ENCODE measurements at places on chromosomes 6 and 20. TPM values are rescaled to one million over a fixed set of nuclear protein-coding genes. Genes with fewer than 3 reads are reported as not detected.

GRCh38 chr6:157064502-157064901 lies 258.8 kb downstream of the TMEM242 start:
- DNase-seq = no peak
- H3K27me3 ChIP-seq = no peaks in the 10 kb centered on the region
- peaks cover 44% of the 10 kb centered on the region for H3K4me1 ChIP-seq

DNA sequence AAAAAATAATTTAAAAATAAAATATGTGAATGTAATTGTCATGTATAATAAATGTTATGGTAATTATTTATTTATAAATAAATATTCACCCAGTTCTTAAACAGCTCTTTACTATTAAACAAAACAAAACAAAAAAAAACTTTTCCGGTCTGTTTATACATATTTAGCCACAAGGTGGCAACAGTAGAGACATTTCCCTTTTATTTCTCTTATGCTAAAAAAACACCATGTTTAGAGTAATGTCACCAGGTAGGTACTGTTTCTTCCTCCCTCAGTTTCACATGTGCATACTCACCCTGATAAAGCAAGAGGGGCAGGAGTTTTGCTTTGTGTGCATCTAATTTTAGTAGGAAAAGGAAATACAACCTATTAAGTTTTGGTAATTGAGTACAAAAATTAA lies 610.4 kb upstream of the IMPG1 start:
- H3K27me3 ChIP-seq = no peaks in the 10 kb centered on the region
- H3K4me1 ChIP-seq = peaks cover 39% of the 10 kb centered on the region

DNA sequence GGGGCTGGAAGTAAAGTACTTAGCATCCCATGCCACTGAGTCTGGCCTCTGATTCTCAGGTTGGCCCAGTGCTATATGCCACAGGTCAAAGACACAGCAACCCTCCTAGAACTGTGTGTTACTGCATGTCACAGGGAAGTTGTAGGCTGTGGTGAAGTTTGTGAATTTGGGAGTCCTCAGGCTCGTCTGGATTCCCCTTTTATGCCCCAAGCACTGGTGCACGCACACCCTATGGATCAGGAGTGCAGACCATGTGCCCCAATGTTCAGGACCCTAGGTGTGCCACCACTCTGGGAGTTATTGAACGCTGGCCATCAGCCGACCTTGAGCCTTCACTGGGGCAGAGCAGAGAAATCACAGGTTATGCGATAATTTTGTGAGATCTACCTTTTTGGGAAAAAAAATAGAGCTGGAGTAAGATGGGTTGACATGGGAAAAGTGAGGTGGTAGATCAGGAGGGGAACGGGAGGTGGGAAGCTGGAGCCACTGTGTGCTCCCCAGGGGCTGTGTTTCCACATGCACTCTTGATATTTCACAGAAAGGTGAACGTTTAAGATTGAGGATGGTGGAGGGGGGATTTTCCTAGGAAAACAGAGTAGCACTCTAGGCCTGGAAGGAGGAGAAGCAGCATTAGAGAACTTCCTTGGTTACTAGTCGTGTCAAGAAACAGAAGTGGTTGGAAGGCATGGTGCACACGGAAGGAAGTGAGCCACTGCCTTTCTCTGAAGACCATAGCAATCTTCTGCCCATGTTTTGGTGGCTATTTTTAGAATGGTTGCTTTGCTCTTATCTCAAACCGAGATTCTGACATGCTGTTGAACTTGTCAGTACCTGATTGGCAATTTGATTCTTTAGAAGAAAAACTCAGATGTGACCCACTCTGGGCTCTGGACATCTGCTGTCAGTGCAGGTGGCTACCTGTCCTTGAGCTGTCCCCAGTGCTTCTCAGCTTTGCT lies 44.1 kb downstream of the DUSP22 start:
- H3K36me3 ChIP-seq = peaks cover 44% of the 10 kb centered on the region
- H3K4me1 ChIP-seq = no peaks in the 10 kb centered on the region
- H3K27me3 ChIP-seq = peaks cover 7% of the 10 kb centered on the region
- H3K4me3 ChIP-seq = no peak overlapping the region
- DNase-seq = no peak

- peak overlapping the region; percentile 16 for H3K27ac ChIP-seq
- peaks cover 22% of the 10 kb centered on the region for H3K4me1 ChIP-seq
- H3K4me3 ChIP-seq = no peak overlapping the region
- no peaks in the 10 kb centered on the region for H3K27me3 ChIP-seq
Measured at GRCh38 chr6:98056955-98057354, 773.9 kb upstream of the MMS22L start.

DNA sequence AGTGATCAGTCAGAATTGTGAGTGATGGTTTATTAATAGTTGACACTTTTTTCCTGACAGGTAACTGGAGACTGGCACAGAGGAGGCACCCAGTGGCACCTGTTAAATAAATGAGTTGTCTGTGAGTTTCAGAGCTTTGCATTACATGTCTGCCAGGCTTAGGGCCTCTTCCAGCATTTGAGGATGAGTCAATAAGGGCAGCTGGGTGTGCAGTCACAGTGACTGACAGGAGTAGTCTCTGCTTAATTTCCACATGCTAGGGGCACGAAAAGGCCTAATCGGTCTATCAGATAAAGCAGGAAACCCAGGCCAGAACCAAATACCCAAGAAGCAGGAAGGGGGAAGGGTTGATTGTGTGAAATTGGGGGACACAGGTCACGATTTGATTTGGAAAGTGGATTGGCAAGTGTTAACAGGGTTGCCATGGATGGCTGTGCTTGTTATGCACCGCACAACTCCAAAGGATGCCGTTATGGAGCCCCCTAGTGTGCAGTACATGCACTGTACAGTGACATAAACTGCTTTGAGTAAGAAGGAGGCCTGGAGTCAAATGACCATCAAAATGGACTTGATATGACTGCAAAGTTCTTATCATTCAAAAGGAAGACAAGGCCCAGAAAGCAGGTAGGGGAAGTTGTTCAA lies 111.9 kb upstream of the GGTLC1 start:
- no peaks in the 10 kb centered on the region for H3K36me3 ChIP-seq
- H3K27me3 ChIP-seq = peaks cover 3% of the 10 kb centered on the region
- peaks cover 15% of the 10 kb centered on the region for H3K4me1 ChIP-seq
- H3K27ac ChIP-seq = no peak overlapping the region

GRCh38 chr20:32362901-32363364 lies 4.8 kb downstream of the ASXL1 start:
- H3K36me3 ChIP-seq = peaks cover 2% of the 10 kb centered on the region
- H3K27me3 ChIP-seq = peaks cover 74% of the 10 kb centered on the region
- H3K4me3 ChIP-seq = no peak overlapping the region
- peaks cover 7% of the 10 kb centered on the region for H3K4me1 ChIP-seq
- no peak overlapping the region for H3K27ac ChIP-seq

DNA sequence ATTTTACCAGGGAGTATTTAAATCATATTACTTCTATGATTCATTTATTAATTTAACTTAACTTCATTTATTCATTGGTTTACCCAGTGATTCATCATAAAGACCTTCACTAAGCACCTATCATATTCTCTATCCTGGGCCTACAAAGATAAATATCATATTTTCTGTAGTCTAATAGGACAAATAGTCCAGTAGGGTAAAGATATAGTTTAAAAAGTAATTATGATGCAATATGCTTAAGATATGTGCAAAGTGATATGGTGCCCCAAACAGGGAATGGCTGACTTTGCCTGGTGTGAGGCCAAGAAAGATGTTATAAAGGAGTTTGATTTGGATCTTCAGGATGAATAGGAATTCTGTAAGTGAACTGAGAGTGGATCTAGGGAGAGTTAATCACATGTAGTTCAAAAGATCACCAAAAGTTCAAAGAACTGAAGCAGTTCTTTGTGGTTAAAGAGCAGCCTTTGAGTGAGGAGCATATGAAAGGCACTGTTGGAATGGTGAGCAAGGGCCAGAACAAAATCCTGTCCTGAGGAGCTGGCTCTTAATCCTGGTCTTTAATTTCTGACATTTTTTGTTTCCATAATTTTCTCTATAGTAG lies 45.5 kb downstream of the MLIP start:
- H3K4me3 ChIP-seq = no peak overlapping the region
- no peaks in the 10 kb centered on the region for H3K27me3 ChIP-seq
- no peak for DNase-seq
- no peak overlapping the region for H3K27ac ChIP-seq

- no peaks in the 10 kb centered on the region for H3K36me3 ChIP-seq
- H3K27me3 ChIP-seq = peaks cover 44% of the 10 kb centered on the region
- H3K27ac ChIP-seq = peak within 1 kb of the TSS; percentile 86
Measured at GRCh38 chr20:43507150-43508080, at the start of gene L3MBTL1. Gene L3MBTL1, plus strand, starts transcription at chr20:43507697. Its CDS starts 5,807 bp downstream, at chr20:43513504.

DNA sequence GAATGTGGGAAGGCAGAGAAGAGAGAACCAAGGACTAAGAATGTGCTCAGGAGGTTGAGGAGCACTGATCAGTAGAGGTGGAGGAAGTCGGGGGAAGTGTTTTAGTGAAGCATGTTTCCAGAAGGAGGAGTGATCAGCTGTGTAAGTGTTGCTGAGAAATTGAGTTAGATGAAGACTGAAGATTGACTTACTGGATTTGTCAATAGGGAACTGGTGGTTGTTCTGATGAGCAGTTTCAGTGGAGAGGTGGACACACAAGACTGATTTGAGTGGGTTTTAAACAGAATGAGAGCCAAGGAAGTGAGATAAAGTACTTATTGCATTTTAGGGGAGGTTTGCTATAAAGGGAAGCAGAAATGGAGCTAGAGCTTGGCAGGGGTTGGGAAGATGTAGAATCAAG lies 182.6 kb downstream of the CDKAL1 start:
- H3K36me3 ChIP-seq = peaks cover 2% of the 10 kb centered on the region
- H3K27ac ChIP-seq = no peak overlapping the region
- no peak overlapping the region for H3K4me3 ChIP-seq
- peaks cover 15% of the 10 kb centered on the region for H3K4me1 ChIP-seq
- no peaks in the 10 kb centered on the region for H3K27me3 ChIP-seq

DNA sequence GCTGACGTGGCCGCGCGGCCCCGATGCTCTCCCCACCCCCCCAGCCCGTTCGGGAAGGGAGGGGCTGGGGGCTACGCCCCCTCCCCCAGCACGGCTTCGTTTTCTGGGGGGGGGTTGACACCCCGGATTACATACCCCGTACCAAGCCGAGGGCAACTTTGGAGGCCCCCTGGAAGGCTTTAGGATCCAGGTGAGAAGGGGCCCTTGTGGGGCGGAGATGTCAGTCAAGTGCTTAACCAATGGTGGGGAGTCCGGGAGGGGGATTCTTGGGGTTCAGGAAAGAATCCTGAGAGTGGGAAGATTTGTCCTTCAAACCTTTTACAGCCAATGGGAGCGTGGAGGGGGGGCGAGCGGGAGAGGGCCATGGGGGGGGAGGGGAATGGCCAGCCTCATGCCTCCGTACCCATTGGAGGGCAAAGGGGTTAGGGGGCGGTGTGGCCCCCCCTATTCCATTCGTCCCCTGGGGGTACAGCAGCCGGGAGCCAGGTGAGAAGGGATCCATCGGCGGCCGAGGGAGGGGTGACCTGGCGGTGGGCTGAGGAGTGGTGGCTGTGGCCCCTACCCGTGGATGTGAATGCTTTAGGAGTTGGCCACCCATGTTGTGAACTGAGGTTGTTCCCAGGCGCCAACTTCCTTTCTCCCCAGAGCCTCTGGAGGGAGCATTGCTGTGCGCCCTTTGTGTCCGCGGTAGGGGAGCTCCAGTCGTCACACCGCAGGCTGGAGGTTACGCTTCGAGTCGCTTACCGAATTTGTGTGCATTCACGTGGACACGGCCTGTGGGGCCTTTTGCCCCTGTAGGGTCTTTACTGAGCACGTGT lies 682 bp downstream of the BRD2 start:
- H3K27ac ChIP-seq = peak overlapping the region; percentile 100
- peaks cover 40% of the 10 kb centered on the region for H3K36me3 ChIP-seq
- peaks cover 10% of the 10 kb centered on the region for H3K4me1 ChIP-seq
- H3K27me3 ChIP-seq = peaks cover 4% of the 10 kb centered on the region
- H3K4me3 ChIP-seq = peak overlapping the region; percentile 98
- DNase-seq = peak; percentile 82

- H3K4me1 ChIP-seq = peaks cover 36% of the 10 kb centered on the region
- H3K27me3 ChIP-seq = peaks cover 49% of the 10 kb centered on the region
- DNase-seq = peak; percentile 79
- no peak within 1 kb of the TSS for H3K27ac ChIP-seq
Measured at GRCh38 chr20:51022803-51023616, at the start of gene KCNG1. Gene KCNG1, minus strand, starts transcription at chr20:51023107. Its CDS starts 12,769 bp downstream, at chr20:51010338.

CD24 gene
- 937 TPM for total RNA-seq

MUCL3 gene
- total RNA-seq = 0.21 TPM

ALDH8A1 gene
- total RNA-seq = 0.46 TPM

NHLRC1 gene
- total RNA-seq = 1.2 TPM

GTSF1L gene
- total RNA-seq = not detected
